Suprapubic skin (tissue), 4 donors: ENCODE measurements at places on chromosomes 6 and 20. TPM values are rescaled to one million over a fixed set of nuclear protein-coding genes. Genes with fewer than 3 reads are reported as not detected.

Gene SLC32A1
- total RNA-seq = not detected

- DNase-seq = no peak
Observed at GRCh38 chr20:2859330-2860121, 13.8 kb upstream of the PTPRA start.

GRCh38 chr6:6420107-6420506 is 99.6 kb upstream of the F13A1 start:
- no peak for DNase-seq

DNA sequence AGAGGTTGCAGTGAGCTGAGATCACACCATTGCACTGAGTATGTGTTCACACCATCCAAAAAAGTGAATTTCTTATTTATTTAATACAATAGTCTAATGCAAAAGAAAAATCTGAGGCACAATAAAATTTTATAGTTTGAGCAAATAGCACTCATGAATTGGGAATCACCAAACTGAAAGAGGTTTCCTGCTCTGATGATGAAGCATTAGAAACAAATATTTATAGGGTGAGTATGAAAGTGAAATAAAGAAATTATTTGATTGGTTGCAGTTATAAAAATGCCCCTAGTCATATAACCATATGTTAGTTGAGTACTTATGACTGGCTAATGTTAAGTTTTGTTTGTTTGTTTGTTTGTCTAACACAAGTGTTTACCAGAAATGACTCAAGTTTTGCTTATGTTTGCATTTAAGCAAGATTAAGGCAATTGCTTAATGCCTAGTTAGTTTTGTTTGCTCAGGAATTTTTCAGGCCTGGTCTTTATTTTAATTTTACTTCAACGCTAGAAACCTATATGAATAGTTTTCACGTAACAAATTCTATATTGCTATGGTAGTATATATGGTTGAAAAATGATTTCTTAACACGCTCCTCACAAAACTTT is 151.5 kb upstream of the FAM83B start:
- no peak for DNase-seq

Gene TNXB
- total RNA-seq = 51.3 TPM
